ENCODE measurements at places on chromosomes 4 and X.
A peak's percentile ranks its signal among the peaks of the same experiment; 100 is the strongest.

GRCh38 chr4:156169011-156169410 lies 215.3 kb upstream of the CTSO start:
- DNase-seq: no peak

DNA sequence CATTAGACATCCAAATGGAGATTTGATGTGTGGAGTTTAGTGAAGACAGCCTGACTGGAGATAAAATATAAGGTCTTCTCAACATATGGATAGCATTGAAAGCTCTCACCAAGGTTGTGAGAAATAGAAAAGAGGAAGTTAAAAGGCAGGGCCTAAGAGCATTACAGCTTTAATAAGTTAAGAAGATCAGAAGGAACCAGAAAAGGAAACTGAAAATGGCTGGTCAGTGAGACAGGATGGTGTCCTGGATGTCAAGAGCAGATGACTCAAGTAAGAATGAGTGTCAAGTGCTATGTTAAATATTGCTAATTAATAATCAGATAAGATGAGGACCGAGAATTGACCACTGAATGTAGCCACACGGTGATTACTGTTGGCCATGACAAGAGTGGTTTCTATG lies 642.9 kb downstream of the STPG2 start:
- no peak for DNase-seq

- DNase-seq: no peak
Measured at GRCh38 chrX:154712781-154713740, 37.8 kb downstream of the GAB3 start.

GRCh38 chrX:21375708-21376009 lies 1.4 kb downstream of the CNKSR2 start:
- no peak for DNase-seq

- no peak for DNase-seq
Measured at GRCh38 chr4:25786497-25787065, 76.2 kb downstream of the SEL1L3 start.

DNA sequence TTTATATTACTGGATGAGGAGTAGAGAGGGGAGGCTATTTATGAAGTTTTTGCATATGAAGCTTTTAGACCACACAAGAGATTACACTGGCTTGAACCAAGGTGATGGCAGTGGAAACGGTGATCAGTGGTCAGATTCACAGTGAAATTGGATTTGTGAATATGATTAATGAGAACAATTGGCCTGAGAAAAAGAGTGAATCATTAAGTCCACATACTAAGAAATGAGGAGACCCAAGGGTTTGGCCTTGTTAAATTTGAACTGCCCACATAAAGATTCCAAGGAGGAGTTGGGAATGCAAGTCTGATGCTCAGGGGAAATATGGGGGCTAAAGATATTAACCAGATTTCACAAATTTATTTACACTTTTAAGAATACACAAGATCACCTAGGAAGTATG lies 155.3 kb upstream of the ADGRL3 start:
- DNase-seq: no peak

GRCh38 chrX:40043895-40044294 lies 53.9 kb downstream of the BCOR start:
- no peak for DNase-seq

- no peak for DNase-seq
Measured at GRCh38 chr4:139042981-139043460, 27.4 kb downstream of the NOCT start.

- DNase-seq: no peak
Measured at GRCh38 chr4:153426207-153426885, 39.8 kb upstream of the TMEM131L start.

GRCh38 chr4:129603241-129603931 lies 507.4 kb downstream of the C4orf33 start:
- no peak for DNase-seq

- no peak for DNase-seq
Measured at GRCh38 chr4:93719552-93719951, 109.0 kb upstream of the ATOH1 start.

GRCh38 chrX:37638047-37638446 lies 47.5 kb upstream of the XK start:
- no peak for DNase-seq

DNA sequence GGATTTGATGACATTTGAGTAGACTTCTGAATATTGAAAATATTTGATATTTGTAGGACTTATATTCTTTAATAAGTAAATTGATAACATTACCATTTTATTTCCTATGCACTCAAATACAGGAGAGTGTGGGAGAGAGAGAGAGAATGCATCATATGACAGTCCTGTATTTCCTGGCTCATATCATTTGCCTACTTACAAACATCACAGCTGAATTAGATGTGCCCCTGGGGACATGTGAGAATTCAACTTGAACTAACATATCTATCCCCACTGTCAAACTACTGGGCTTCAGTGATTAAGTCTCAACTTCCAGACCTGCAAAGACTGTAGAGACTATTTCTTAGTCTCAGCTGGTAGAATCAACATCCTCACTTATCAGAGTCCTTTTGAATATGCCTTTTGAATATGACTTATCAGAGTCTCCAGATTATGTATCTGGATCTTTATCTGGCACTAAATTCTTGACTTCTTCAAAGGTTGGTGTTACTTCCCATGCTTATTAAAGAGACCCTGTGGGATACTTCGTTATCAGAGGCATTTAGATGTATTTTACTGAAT lies 75.5 kb downstream of the PABPC4L start:
- no peak for DNase-seq

- no peak for DNase-seq
Measured at GRCh38 chrX:4435905-4436304, 722.5 kb upstream of the PRKX start.

GRCh38 chrX:18733287-18733686 lies 25.8 kb downstream of the PPEF1 start:
- no peak for DNase-seq

GRCh38 chr4:54554339-54554990 lies 103.3 kb upstream of the KIT start:
- DNase-seq: no peak

- no peak for DNase-seq
Measured at GRCh38 chr4:78056265-78057129, 626 bp upstream of the FRAS1 start.

GRCh38 chrX:17606231-17606630 lies 131.1 kb upstream of the SCML1 start:
- DNase-seq: no peak

DNA sequence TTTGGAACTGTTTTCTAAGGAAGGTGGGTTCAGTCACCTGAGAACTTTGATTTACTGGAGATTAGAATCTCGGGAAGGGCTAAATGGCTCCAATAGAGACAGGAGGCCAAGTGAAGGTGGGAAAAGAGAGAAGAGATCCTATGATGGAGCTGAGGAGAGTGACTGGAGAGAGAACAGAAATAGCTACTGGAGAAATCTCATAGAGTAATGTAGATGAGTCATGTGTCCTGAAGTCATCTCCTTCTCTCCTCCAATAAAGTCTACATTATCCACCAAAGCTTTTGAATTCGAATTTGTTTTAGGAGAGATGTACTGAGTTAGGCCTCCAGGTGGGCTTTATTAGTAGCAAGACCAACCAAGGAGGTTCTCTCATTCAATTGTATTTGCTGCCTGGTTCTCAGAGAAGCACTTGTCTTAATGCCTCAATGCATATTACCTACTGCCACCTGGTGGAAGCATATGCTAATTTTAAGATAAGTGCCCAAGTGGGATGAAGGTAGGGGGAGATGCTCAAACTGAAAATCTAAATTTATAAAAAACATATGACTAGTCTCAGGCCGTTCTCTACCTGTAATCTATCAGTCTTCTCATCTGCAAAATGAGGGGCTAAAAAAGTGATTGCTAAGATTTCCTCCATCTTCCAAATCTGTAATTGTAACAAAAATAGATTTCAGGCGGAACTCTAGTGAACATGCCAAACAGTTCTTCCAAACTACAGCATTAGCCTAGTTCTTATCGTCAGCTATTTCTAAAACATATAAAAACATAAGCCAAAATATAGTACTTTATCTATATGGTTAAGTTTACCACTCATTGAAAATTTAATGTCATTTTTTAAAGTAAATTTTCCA lies 24.4 kb downstream of the TXK start:
- DNase-seq: peak; percentile 8

- no peak for DNase-seq
Measured at GRCh38 chr4:185721190-185722028, 90.6 kb downstream of the SORBS2 start.

DNA sequence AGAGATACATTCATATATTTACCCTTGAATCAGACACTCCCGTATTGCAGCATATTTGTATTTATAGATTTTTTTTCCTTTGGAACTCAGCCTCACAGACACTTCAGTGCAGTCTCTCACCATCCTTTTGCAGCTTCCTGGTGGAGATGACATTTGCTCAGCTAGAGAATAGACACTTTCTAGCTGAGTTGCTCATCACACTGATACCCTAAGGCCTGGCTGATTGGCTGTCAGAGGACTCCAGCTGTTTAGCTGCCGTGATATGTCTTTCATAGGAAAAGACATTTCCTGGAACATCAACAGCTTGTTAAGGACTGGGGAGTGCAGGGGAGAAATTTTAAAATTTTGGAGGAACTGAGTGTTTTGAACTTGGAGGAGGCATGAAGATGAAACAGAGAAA lies 429.6 kb downstream of the SMARCA1 start:
- no peak for DNase-seq

- no peak for DNase-seq
Measured at GRCh38 chr4:55634417-55635128, 1.5 kb downstream of the NMU start.

DNA sequence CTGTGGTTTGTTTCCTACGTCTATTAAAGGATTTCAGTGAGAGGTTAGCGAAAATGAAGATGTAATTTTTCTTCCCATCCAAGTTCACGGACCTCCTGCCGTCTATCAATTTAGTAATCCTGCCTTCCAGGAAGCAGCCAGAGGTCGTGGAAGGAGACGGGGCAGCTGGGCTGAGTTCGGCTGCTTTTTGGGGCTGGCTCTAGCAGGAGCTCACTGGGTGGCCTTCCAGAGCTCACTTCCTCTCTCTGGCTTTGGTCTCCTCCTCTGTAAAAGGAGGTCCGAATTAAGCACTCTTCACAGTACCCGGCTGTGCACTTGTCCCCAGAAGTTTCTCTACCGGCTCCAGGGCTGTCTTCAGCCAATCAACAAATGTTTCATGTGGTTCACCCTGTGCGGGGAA lies 295.4 kb downstream of the BCOR start:
- no peak for DNase-seq

DNA sequence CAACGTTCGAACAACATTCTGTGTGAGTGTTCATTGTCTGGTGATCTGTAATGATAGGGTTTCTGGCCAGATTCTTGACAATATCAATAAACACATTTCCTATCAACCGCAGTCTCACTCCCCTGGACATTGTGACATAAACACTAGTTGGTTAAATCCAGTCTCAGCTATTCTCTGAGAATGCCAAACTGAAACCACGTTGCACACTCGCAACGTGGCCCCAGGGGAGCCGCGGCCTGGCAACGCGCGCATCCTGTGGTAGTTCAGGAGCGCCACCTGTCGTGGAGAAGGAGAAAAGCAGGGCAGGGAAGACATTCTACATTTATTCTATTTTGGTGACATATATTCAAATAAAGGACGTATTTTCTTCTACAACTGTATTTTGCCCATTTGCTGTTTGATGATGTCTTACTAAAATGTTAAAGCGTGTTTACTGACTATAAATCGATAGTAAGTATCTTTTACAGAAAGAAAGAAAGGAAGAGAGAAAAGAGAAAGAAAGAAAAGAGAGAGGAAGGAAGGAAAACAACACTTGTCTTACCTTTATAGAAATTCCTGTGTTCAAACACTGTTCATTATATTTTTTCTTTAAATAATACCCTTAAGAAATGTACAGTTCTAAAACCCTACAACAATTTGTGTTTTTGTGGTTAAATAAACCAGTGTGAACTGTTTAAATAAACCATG lies 738.3 kb upstream of the FRG1 start:
- no peak for DNase-seq

DNA sequence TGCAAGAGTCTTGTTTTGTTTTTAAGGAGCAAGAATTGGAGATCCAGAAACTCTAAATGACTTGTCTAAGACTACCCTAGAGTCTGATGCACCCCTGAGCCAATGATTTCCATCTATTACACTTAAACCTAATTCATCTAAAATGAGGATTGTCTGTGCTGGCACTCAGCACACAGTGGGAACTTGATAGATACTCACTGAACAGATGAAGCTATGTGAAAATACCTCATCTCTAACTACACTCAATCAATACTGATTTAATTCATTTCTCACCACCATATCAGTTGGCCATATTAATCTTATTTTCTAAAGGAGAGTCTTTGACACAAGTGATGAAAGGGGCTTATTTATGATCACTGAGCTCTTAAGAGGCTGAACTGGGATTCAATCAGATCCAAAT lies 262.1 kb downstream of the HS3ST1 start:
- no peak for DNase-seq

- DNase-seq: no peak
Measured at GRCh38 chr4:26003056-26003455, 89.0 kb downstream of the SMIM20 start.

- no peak for DNase-seq
Measured at GRCh38 chr4:39114436-39114835, 52.4 kb downstream of the KLHL5 start.

DNA sequence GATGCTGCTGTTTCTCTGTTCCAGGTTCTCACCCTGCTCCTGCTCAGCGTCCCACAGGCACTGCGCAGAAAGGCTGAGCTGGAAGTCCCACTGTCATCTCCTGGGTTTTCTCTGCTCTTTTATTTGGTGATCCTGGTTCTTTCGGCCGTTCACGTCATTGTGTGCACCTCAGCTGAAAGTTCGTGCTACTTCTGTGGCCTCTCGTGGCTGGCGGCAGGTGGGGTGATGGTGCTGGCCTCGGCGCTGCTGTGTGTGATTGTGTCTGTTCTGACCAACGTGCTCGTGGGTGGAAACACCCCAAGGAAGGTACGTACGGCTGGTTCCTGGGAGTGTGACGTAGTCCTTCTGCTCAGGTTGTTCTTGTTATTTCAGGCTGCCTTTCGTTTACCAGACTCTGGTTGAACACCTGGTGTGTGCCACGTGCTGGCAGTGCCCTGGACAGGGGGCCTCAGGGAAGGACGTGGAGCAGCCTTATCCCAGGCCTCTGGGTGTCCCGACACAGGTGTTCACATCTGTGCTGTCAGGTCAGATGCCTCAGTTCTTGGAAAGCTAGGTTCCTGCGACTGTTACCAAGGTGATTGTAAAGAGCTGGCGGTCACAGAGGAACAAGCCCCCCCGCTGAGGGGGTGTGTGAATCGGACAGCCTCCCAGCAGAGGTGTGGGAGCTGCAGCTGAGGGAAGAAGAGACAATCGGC lies 22.8 kb downstream of the PIGG start:
- DNase-seq: no peak

- no peak for DNase-seq
Measured at GRCh38 chr4:11130195-11130970, 298.3 kb downstream of the HS3ST1 start.

DNA sequence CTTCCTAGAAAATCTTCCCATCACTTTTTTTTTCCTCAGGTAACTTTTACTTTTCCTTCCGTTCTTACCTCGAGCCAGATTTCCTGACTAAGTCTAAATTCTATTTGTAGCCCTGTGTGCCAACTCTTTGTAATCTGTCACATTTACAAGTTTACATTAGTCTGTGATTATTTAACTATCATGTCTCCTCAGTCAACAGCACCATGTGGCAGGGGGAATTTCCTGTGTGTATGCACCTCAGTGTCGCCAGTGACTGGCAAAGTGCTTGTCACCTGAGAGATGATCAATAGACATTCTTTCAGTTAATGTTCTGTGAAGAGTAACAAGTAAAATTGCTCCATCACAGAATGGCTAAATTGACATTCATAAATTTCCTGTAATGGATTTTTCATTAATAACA lies 468.5 kb downstream of the PDGFC start:
- DNase-seq: no peak

Measured in GF-D8 (cell line).